ENCODE measurements at places on chromosomes 4 and X.

DNA sequence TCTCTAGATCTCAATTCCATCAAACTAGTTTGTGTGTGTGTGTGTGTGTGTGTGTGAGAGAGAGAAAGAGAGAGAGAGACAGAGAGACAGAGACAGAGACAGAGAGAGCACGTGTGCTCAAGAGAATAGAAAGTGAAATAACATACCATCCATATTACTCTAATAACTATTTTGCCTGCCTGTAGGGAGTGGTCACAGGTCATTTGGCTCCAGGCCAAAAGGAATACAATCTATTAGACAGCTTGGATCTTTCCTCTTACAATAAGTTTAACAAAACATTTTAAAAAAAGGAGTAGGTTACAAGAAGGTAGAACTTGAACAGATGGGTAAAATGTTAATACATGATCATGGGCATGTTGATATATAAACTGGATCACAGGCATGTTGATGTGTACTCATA is 76.2 kb downstream of the COL4A6 start:
- no peak for DNase-seq

DNA sequence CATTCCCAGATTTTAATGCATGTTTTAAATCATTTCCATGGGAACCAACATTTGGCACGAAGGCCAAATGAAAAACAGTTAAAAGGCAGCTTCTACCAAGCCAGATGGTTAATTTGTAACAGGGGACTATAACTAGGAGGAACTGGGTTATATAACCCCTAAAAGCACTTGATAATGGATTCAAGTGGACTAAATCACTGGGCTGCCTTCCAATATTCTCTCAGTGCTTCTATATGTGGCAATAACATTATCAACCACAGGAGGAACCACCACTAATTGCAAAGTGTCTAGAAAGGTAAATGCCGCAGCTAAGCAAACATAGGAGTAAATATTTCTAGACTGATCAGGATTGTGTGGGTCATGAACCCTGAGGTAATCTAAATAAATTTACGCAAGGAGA is 391.5 kb downstream of the UBE2NL start:
- peak; percentile 98 for DNase-seq

DNA sequence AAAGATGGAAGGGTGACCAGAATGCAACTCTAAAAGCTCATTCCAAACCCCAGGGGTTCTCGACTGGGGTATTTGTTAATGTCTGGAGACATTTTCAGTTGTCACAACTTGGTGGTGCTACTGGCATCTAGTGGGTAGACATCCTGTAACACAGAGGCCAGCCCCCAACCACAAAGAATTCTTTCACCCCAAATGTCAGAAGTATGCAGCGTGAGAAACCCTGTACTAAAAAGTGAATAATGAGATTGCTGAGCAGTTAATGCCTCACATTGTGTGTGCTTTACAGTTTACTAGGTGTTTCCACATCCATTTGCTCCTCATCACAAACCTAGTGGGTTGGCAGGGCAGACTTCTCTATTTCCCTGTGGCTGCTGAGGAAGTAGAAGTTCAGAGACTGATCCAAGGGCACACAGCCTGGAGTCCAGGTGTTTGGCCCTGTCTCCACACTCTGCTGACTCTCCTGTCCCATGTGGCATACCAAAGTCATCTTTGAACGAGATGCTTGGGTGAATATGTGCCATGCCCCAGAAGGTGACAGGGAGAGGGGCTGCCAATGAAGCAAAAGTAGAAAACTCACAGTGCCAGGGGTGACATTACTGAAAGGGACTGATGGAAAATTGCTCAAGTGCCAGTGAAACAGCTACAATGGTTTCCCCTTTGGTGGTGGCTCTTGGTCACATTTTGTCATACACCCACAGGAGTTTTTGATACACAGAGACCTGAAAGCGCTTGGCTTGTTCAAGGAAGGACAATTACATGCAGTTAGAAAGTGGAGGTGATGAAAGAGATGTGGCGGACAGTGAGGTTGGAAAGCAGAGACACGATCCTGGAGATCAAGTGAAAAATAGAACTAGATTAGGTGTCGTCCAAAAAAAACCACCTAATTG is 10.1 kb upstream of the TMEM154 start:
- no peak for DNase-seq

DNA sequence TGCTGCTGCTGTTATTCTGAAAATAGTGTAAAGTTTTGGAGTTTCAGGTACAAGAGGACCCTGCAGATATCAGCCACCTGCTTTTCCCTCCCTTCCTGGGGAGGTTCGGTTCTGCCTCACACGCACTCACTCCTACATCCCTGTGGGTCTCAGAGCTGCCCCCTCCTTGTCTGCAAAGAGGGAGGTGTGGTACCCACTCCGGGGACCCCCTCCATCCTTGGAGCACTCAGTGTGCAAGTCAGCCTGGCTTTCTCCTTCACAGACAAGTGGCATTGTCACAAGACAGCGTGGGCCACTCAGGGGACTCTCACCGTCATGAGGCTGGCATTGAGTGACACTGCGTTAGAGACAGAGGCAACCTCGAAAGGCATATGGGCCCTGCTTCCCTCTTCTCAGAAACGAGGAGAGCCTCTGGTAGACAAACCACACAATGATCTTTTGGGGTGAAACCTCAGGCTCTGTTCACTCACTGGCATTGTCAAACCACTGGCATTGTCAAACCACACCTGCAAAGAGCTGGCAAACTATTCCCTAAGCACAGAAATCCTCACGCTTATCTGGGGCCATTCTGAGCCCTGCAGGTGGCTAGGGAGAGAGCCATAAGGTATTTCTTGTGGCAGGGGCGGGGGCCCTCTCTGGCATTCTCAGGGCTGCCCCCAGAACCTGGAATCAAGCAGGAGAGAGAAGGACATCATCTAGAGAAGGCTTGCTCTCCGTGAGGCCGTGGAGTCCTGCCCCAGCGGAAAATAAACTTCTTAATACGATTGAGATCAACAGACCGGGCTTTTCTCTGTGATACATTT is 285.0 kb downstream of the SHOX start:
- DNase-seq, result no peak

DNA sequence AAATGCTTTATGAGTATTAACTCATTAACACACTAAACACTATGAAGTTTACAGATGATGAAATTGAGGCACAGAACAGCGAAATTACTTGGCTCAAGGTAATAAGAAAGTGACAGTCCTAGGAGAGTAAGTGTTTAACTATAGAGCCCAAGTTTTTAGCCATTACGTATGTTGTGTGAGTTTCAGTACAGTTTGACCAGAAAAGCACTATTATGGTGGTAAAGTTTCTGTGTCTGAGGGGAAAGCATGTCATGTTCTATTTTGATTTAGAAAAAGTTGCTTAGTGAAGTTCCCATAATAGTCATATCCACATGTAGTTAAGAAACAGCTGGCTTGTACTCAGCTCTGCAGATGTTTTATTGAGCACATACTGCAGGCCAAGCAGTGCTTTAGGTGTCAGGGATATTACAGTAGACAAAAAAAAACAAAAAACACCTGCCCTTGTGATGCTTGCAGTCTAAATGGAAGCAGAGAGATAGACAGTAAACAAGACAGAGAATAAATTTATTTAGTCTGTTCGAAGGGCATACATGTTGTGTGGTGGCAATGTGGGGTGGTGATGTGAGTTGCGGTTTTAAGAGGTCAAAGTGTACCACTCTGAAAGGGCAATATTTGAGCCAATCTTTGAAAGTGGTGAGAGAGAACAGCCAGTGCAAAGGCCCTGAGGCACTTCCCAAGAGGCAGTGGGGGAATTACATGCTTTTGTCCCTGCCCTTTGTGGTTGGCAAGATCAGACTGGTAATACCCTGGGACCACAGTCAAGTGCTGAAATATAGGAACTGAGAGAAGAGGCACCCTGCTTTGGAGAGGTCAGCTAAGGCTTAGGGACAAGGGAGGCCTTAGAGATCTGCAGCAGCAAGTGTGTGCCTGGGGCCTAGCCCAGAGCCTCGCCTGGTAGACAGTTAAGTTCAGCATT is 6.2 kb downstream of the TMEM131L start:
- DNase-seq, result no peak

GRCh38 chr4:40704073-40704472 is 45.7 kb upstream of the NSUN7 start:
- no peak for DNase-seq

DNA sequence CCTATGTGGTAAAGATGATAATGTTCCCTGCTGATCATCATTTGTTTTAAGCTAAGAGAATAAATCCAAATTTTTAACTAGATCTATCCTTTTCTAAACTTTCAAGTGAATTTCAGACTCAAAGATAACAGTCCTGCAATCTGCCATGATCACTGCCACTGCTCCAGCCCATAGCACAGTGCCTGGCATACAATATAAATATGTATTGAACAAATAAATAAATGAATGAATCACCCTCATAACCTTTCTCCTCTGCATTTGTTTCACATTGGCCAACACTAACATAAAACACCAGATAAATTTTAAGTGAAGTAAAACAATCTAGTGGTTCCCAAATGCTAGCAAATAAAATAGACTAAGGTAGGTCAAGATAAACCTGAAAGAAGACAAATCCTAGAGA is 439.0 kb downstream of the GPM6A start:
- no peak for DNase-seq

GRCh38 chr4:48906206-48907173 is at the start of gene OCIAD2:
OCIAD2 (minus strand) TSS chr4:48906774; CDS start chr4:48904549, 2,225 bp downstream.
- peak; percentile 85 for DNase-seq

GRCh38 chr4:126405369-126405982 is 1090.7 kb downstream of the FAT4 start:
- DNase-seq, result peak; percentile 6

DNA sequence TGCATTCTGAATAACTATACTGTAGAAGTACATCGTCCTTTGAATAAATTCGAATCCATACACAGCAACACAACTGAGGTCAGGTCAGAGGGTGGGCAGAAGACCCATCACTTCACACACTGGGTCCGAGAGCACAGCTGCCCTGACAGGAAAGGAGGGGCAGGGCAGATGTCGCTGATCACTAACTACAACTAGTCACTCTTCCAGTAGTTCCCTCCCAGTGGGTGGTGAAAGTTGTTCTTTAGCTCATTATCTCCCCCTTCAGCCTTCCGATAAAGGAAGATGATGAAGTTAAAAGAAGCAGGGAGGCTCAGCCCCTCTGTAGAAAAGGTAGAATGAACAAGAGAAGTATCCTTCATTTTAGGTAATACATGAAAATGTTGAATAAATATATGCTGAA is 278.9 kb downstream of the INPP4B start:
- no peak for DNase-seq

GRCh38 chr4:124030147-124030546 is 633.6 kb downstream of the SPRY1 start:
- DNase-seq, result no peak

DNA sequence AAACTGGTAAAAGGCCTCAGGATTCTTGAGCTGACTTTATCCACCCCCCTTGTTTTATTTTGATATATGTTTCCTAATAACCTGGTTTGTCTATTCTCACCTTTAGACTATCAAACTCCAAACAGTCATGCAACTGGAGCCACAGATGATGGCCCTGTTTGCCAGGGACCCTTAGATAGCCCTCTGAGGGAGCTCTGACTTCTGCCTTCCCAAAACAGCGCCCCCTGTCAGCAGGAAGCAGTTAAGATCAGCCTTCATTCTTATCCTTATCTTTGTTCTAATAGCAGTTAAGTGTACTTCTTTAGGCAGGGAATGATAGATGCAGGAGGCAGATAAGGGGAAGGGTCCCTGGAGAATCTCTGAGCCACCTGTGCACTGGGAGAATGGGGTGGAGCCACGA is 27.5 kb upstream of the CXCL13 start:
- no peak for DNase-seq

DNA sequence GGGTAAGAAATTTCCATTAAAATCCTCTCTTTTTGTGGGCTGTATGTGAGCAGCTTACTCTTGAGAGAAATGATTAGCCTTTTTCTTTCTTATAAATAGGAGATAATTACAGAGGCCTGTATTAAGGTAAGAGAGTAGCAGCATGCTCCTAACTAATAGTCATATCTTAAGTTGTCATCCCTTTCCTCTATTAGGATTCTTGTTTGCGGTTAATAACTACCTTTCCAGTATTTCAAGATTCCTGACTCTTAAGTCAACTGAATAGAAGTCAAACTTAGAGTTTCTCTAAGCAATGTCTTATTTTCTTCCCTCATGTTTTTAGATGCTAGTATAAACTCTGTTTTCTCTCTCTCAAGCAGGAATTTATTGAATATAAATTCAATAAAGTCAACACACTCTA is 139.9 kb upstream of the GPRIN3 start:
- no peak for DNase-seq

DNA sequence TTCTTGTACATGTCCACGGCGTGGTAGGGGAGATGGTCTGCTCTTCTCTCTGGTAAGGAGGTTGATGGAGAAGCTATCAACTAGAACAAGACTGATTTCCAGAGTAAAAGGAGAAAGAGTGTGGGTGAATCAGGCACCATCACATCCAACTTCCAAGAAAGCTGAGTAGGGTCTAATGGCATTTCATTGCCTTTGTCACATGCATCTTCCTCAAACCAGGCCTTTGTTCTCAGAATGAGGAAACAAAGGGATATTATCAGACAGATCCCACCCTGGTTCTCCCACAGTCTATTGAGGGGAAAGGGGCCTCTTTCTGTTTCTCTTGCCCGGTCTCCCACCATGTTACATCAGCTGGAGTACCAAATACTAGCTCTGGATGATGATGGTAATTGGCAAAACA is 160.2 kb upstream of the RBPJ start:
- no peak for DNase-seq

- DNase-seq, result no peak
Observed at GRCh38 chrX:98299785-98300184, 1416.1 kb downstream of the RPA4 start.

DNA sequence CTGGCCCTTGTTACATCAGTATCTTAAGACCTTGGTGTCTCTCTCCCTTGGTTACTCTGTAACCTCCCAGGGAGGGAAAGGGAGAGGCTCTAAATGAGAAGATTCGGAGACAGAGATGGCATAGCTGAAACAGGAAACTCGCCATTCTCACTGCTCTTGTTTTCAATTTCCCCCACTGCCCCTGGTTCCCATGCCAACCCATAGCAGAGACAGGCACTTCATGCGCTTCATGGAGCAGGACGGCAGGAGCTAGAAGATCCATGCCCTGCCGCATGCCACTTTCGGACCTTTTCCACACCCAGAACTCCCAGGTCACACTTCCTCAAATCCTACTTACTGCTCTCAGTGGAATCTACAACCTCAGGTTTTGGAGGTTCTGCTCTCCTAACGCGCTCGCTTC is 3.1 kb downstream of the ZMYM3 start:
- DNase-seq, result no peak

DNA sequence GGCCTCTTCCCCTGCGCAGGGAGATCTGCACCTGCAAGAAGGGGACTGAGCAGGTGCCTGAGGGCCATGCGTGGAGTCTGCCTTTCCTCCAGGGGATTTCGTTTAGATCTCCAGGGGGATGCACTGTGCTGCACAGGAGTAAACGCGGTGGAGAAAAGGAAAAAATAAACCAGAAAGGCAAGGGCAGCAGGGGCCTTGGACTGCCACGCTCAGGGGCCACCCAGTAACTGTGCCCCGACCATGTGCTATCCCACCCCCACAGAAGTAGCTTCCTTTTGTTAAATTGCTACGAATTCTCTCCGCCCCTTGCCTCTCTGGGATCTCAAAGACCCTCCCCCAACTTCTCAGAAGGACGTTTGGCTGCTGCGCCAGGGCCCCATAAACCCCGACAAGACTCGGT is 17.2 kb upstream of the HMX1 start:
- DNase-seq, result no peak

GRCh38 chr4:75376543-75376942 is 137.7 kb downstream of the RCHY1 start:
- no peak for DNase-seq
